ENCODE measurements at places on chromosomes 11 and 22.

GRCh38 chr11:49303080-49303479, 94.7 kb upstream of the FOLH1 start:
- DNase-seq = no peak

- DNase-seq = no peak
Observed at GRCh38 chr11:35065566-35065965, 73.4 kb upstream of the CD44 start.

- DNase-seq = no peak
Observed at GRCh38 chr22:29998627-29999384, 81.5 kb upstream of the HORMAD2 start.

DNA sequence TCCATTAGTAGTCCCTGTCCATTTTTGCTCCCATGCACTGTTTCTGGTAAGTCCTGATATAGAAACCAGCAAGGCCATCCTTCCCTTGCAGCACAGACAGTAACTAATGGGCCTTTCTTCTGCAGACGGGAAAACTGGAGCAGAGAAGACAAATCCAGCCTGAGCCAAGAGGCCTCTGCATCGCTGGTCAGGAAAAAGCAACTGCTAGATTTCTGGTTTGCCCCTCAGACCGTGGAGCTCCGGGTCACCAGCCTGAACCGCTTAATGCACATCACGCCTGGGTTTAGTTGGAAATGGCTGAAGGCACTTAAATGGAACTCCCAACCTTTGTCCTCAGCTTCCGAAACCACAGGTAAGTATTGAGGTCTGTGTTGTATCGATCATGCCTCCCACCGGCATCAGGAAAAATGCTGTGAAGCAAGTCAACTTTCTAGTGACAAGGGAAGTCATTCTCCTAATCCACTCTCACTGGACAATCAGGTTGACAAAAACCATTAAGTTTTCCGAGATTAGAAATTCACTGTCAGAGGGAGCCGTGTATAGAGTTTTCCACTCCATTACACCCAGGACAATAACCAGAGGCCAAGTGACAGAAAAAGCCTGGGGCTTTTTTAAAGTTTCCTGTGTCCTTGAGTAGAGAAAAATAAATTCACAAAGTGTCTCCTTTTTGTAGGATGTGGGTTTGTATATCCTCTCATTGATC, 14.8 kb upstream of the LMO2 start:
- DNase-seq = no peak

GRCh38 chr11:132158696-132159095, 788.3 kb downstream of the NTM start:
- no peak for DNase-seq
